Panc1 (cell line): ENCODE measurements at places on chromosomes 1 and 21.

GRCh38 chr21:44366586-44367211, 13.3 kb downstream of the TRPM2 start:
- DNase-seq: no peak

DNA sequence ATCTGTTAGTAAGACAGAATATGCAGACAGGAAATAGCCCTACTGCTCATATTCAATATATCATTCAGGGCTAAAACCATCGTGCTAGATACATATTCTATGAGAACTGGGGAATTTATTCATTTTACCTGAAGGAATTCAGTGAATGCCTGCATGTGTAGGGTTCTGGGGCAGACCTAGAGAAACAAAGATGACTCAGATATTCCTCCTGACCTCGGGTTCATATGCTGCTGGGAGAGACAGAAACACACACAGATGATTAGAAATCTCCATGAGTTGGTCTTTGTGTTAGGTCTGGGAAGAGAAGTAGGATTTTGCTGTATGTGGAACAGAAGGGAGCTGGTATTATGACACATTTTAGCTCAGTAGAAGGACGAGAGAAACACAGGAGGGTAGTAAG, 176.5 kb upstream of the ST6GALNAC5 start:
- DNase-seq: no peak

DNA sequence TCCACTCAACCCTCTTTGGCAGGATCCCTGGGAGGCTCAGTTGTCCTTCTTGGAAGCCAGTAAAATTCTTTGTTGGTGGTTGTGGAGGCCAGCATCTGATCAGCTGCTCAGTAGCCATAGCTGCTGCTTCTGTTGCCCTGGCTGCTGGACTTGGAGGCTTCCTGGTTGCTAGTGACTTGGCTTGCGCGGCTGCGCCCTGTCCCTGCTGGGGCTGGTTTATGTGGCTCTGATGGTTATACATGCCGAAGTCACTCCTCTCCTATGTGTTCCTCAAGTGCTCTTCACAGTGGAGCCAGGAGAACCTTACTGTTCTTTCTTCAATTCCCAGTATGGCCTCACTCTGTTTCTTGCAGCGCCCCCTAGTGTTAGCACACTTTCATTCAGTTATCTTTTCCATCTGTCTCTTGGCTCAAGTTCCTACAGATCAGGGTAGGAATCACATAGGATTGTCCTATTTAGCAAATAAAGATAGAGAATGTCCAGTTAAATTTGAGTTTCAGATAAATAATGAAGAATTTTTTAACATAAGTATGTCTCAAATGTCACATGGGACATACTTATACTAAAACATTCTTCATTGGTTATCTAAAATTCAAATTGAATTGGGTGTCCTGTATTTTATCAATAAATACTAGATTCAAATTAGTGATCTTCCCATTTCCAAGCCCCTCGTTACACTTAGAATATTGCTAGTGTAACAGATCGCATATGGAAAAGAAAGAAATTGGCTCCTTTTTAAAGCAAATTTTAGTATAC, 176.5 kb downstream of the TGFB2 start:
- no peak for DNase-seq

- no peak for DNase-seq
Observed at GRCh38 chr21:16406355-16406754, 676.6 kb downstream of the USP25 start.

DNA sequence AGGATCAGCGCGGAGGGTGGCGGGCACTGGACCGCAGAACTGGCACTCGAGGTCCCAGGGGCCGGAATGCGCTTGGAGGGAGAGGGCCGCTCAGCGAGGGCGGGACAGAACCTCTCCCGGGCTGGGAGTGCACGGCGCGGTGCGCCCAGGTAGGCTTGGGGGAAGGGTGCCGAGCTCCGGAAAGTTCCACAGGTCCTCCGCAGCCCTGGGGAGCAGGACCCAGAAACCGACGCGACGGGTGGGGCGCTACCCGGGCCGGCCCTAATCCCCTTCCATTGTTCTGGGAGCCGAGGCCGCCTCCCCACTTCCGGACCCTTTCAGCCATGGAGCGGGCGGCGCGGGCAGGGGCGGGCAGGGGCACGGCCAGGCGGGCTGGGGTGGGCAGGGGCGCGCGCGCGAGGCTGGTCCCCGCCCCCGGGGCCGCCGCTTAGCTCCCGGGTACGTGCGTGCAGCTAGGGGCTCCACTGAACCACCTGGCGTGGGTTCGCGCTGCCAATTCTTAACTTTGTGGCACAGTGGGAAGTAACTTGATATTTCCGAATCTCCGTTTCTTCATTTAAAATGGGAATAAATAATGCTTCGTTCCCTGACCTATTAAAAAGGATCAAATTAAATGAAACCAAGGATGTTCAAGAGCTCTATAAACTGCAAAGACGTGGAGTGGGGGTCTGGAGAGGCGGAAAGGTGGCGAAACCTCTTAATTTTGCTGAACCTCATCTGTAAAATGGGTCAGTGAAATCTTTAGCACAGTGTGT, 20.7 kb downstream of the LGR6 start:
- DNase-seq: no peak
